ENCODE measurements at places on chromosomes 7 and 10. TPM values are rescaled to one million over a fixed set of nuclear protein-coding genes. Genes with fewer than 3 reads are reported as not detected.

DNA sequence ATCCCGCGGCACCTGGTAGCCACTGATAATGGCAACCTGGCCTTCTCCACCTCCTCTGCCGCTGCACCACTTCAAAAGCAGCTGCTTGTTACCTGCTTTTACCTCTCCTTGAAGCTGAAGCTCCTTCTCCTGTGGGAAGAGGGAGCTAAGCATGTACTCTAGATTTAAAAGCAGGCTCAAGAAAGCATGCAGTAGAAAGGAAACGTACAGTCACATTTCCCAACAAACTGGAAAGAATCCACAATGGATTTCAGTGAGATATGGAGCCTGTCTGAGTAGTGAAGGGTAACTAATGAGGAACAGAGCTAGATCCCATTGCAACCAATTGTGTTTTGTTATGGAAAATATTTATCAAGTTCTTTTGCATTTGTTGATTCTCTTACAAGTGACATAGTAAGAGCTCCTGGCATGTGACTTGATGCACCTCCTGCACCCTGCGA, 457.4 kb upstream of the GALNT17 start:
- no peak for DNase-seq

DNA sequence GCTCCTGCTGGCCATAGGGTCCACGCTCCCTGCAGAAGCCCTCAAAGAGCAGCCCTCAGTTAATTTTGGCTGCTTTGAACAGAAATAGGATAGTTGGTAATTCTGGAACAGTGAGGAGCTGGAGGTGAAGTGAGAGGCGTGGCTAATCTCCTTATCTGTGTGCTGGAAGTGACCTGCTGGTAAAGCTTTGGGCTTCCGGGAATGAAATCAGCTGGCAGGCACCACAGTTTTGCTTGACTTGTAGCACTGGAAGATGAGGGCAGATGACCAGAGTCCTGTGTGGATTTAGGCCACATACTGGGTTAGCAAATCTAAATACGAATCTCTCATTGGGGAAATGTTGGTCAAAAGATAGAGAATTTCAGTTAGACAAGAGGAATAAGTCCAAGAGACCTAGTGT, 10.2 kb downstream of the ATP6V0E2 start:
- DNase-seq: no peak

DNA sequence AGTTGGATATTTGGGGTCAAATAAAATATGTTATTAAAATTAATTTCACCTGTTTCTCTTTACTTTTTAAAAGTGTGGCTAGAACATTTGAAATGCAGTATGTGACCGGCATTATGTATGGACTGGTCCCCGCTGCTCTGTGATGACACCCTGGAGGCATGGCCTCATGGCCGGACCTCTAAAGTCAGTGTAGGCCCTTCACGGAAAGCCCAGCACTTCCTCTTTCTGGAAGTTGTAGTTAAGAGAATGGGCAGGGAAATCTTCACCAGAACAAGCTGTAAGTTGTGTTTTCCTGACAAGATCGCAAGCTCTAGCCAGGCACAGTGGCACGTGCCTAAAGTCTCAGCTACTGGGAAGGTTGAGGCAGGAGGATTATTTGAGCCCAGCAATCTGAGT, 38.3 kb upstream of the SRGN start:
- no peak for DNase-seq

DNA sequence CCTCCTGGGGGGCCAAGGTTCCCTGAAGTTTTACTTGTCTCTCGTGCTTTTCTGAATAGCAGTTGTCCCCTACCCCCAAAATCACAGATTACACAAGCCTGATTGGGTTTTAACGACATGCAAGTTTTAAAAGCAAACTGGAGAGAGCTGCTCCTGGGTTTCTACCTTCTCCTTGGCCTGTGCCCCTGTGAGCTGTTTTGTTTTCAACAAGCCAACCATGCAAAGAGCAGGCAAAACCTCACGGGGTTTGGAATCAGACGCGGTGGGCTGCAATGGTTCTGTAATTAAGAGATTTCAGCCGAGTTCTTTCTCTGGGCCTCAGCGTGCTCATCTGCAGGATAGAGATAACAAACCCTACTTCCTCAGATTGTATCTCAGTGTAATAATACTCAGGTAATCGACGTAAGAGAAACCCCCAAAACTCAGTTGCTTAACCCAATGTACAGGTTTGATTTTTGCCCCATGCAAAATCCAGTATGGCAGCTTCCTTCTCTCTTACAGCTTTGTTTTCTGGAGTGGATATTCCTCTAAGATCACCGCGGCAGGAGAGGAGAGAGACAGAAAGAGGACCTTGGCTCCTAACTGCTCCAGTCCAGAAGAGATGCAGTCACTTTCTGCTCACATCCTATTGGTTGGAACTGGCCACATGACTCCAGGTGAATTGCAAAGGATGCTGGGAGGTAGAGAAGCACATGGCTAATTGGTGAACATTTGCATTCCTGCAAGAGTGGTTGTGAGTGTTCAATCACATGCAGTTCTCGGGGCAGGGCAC, 42.0 kb downstream of the MYL10 start:
- no peak for DNase-seq

DNA sequence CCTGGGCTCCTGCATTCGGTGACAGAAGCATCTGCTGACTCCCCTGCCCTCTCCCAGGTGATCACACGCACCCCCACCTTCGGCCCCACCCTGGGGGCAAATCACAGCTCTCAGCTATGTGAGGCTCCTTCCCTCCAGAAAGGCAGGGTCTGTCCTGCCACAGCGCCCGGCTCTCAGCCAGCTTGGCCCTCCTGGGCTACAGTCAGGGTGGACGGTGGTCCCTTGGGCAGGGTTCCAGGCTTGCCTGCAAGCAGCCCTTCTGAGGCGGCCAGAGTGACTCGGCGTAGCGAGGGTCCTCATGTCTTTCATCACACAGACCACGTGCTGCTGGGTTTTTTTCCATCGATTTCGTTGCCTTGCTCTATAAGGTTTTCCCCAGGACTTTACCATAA, 53.6 kb upstream of the EBF3 start:
- no peak for DNase-seq

SLC29A4 gene
- 3.7 TPM for polyA plus RNA-seq

GFRA1 gene
- 5.0 TPM for polyA plus RNA-seq

DNA sequence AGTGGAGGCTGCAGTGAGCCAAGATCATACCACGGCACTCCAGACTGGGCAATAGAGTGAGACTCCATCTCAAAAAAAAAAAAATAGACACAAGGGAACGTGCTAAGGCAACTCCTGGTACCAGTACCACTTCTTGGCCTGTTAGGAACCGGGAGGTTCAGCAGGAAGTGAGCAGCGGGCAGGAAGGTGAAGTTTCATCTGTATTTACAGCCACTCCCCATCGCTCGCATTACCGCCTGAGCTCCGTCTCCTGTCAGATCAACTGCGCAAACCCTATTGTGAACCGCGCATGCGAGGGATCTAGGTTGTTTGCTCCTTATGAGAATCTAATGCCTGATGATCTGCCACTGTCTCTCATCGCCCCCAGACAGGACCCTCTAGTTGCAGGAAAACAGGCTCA, 69.9 kb upstream of the FOXK1 start:
- DNase-seq: no peak

- DNase-seq: no peak
Measured at GRCh38 chr7:157465891-157466866, 129.4 kb downstream of the DNAJB6 start.

HHEX gene
- polyA plus RNA-seq: 1.5 TPM

GRCh38 chr10:27799046-27799445, 53.4 kb upstream of the MKX start:
- DNase-seq: no peak

AASS gene
- 4.8 TPM for polyA plus RNA-seq

UNCX gene
- polyA plus RNA-seq: not detected

GRCh38 chr10:13346283-13347042, 1.6 kb downstream of the SEPHS1 start:
- DNase-seq: peak; percentile 21

UCN3 gene
- not detected for polyA plus RNA-seq

IFIT1B gene
- polyA plus RNA-seq: not detected

TAS2R4 gene
- polyA plus RNA-seq: 0.04 TPM

- DNase-seq: peak; percentile 95
Measured at GRCh38 chr10:124736491-124737136, 7.6 kb downstream of the FAM53B start.

- no peak for DNase-seq
Measured at GRCh38 chr7:36487756-36488336, 98.2 kb downstream of the ANLN start.

GRCh38 chr10:116827214-116827671, 22.1 kb upstream of the ENO4 start:
- no peak for DNase-seq

DNA sequence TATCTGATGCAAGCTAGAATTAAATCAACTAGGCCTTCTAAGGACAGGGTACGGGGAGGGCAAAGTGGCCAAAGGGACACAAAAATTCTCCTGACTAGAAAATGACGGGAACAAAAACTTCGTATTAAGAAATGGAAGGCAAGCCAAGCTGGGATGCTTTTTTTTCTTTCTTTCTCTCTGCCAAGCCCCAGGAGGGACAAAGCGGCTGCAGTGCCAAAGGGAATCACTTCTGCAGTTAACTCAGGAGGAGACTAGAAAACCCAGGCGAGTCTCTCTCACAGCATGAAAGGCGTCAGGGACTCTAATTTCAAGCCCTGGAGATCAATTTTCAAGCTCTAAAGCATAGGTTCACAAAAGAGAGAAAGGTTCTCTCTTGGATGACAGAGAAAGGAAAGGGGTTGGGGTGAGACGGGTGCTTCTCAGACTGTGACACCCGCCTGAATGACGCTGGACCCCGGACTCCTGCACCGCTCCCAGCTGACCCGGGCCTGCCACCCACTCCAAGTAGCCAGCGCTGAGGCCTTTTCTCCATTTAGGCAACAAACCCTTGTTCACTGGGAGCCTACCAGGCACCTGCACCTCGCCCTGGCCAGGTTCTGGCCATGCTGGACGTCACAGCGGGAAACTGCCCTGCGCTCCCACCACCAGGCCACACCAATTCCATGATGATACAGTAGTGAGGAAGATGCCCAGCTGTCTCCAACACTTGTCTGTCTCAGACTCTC, 56.5 kb downstream of the KIAA1549 start:
- DNase-seq: no peak

GRCh38 chr7:155471718-155472117, 13.8 kb downstream of the EN2 start:
- no peak for DNase-seq

ANKMY2 gene
- 9.9 TPM for polyA plus RNA-seq

LIPM gene
- not detected for polyA plus RNA-seq

Measured in psoas muscle (tissue), 8 donors.